G401 (cell line): ENCODE measurements at places on chromosomes 7 and 10. TPM values are rescaled to one million over a fixed set of nuclear protein-coding genes. Genes with fewer than 3 reads are reported as not detected.

UNCX gene
- 0.10 and 0.25 TPM in 2 replicates for total RNA-seq

- DNase-seq = no peak
Measured at GRCh38 chr7:68813551-68814080, 784.7 kb upstream of the AUTS2 start.

DNA sequence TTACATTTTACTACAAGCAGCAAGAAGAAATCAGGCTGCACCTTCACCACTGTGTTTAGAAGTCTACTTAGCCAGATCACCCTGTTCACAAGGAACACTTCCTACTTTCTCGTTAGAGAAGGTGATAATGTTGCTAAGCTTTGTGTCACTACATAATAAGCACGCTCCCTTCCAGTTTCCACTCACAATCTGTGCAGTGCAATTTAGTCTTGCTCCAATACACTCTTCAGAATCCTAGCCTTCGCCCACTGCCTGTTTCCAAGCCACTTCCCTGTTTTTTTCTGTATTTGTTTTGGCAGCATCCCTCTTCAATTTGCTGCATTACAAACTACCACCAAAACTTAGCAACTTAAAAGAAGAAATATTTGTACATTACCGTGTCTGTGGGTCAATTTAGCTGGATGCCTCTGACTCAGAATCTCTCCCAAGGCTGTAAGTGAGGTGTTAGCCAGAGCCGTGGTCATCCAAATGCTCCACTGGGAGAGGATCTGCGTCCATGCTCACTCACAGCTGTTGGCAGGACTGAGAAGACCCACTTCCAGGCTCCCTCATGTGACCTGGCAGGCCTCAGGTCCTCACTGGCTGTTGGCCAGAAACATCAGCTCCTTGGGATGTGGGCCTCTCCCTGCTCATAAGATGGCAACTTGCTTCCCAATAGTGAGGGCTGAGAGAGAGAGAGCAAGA, 110.4 kb downstream of the PON1 start:
- DNase-seq = no peak

- no peak for DNase-seq
Measured at GRCh38 chr10:121457729-121458128, 140.5 kb downstream of the FGFR2 start.

DNA sequence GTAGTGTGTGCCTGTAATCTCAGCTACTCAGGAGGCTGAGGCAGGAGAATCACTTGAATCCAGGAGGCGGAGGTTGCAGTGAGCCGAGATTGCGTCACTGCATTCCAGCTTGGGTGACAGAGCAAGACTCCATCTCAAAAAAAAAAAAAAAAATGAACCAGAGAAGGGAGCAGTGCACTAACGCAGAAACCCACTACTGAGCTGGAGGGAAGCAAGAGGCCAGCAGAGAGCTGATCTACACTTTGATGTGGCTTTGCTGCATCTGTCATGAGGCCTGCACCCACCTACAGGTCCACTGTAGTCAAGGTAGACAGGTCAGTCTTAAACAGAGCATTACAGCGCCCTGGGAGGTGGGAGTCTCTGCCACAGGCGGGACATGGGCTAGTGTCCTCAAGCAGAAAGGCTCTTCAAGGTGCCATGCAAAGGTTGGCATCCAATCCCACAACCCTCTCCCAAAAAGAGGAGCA, 30.0 kb downstream of the MAT1A start:
- no peak for DNase-seq

GDF2 gene
- total RNA-seq = not detected in 2 replicates

DNA sequence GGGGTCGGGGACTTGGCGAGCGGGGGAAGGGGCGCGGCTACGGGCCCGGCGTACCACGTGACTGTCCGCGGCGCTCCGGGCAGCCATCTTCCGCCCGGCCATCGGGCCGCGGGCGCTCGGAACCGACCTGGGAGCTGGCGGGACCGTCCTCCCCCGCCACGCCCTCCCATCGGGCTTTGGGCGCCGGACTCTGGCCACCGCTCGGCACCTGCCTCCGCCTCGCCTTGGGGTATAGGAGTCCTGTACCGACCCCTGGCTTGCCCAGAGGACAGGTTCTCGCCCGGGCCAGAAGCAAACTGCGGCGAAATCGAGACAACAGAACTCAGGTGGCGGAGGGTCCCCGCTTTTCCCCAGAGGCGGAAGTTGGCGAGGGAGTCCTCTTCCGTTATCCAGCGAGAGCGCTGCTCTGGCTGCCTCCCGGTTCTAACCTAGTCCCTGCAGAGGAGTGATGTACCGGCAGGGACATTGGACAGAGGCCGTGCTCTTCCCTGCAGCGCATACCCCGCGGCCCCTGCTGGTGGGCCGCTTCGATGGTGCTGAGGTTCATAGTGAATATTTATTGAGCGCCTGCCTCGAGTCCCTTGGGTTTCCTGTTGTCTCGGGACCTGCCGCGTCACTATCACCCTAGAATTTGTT, 1.2 kb upstream of the SGMS1 start:
- peak; percentile 77 for DNase-seq

EZH2 gene
- total RNA-seq = 33.4 and 37.5 TPM in 2 replicates

GRCh38 chr7:139648941-139649425, 125.5 kb downstream of the CLEC2L start:
- DNase-seq = no peak

- DNase-seq = peak; percentile 78
Measured at GRCh38 chr7:101077303-101078086, 7.8 kb upstream of the TRIM56 start.

DNA sequence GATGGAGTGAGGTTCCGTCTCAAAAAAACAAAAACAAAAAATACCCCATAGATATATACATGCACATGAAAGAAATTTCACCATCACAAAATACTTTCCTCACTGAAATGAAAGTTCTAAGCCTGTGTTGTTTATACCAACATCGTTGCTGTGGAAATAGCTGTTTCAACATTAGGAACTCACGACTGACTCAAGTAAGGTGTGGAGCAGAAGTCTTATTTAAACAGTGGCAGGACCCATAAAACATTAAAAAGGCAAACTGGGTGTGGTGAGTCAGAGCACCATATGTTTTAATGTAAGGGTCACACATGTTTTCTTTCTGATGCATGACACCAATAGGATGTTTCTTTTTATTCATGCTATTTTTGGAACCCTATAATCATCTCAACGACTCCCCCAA, 48.3 kb downstream of the BAIAP2L1 start:
- no peak for DNase-seq

GRCh38 chr10:133379152-133379800, at the start of gene PAOX:
TSS of gene PAOX (plus strand) at chr10:133379262. CDS start at chr10:133379317, 55 bp downstream.
- DNase-seq = peak; percentile 69

DNA sequence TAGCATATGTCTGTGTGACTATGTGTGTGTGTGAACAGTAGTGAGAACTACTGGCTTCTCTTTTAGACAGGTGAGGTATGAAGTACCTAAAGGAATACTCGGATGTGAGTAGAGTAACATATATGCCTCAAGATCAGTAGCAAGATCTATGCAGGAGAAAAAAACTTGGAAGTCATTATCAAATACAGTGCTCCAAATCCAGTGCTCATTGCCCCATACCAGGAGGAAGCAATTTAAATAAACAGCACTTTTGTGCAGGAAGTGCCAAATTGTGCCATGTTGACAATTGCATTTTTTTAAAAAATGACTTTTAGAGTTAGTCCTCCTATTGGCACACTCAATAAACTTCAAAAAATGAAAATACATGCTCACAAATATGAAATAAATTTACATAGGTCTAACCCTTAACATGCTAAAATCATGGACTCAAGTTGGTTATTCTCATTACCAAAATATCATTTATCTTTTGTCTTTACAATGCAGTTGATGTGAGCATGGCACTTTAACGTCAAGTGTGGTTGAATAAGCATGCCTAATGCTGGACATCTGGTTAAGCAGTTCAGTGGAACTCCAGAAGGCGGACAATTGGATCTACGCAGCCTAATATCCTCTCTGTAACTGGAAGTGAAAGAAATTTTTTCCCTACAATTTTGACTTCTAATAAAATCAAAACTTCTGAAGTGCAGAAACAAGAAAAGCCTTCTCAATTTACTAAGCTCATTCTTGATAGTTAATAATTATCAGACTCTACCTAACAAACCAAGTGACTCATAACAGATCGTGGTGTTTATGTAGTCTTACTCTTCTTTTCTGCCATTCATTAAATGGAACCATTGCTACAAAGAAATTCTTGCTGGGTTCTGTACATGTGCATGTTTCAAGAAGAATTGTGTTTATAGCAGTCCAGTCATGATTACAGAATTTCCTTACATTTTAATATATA, 195.2 kb downstream of the MDFIC start:
- DNase-seq = no peak

- no peak for DNase-seq
Measured at GRCh38 chr10:93420944-93421825, 60.9 kb downstream of the MYOF start.

- no peak for DNase-seq
Measured at GRCh38 chr7:32043688-32044087, 26.5 kb downstream of the PDE1C start.

- no peak for DNase-seq
Measured at GRCh38 chr10:103180491-103180890, 12.6 kb downstream of the NT5C2 start.

GRCh38 chr10:97243836-97244235, 48.6 kb downstream of the ARHGAP19 start:
- DNase-seq = no peak

DNA sequence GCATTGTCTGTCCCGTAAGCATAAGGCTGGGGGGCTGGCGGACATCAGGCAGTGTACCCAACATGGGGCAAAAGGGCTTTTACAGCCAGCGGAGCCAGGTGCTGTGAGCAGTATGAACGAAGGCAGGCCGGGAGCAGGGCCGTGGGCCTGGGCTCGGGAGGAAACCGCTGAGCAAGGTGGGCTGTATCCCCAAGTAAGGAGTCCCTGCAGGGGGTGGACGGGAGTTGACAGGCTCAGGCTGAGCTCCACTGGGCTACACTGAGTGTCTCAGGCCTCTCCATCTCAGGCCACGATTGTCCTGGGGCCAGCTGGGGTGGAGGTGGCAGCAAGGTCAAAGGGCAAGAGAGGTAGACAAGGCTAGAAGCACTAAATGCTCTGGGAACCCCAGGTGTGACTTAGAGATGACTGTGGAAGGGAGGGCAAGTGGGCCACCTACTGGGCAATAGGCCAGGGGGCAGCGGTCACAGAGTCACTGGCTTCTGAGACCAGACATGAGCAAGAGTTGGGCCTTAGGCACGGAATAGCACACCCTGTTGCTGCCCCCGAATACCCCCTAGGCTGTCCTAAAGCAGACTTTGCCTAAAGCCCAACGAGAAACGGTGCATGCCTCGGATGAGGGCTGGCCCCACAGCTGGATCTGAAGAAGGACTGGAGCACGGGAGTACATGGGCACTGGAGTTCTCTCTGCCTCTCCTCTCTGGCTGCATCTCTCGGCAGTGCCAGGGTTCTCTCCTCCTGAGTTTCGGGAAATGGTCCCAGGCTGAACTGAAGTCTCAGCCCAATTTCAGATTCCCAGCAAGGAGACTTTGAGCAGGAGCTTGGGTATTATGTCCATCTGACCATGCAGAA, 10.8 kb upstream of the RAMP3 start:
- no peak for DNase-seq

- no peak for DNase-seq
Measured at GRCh38 chr7:112215787-112216186, 9.3 kb downstream of the ZNF277 start.

- no peak for DNase-seq
Measured at GRCh38 chr10:51926337-51926736, 226.9 kb upstream of the CSTF2T start.

DNA sequence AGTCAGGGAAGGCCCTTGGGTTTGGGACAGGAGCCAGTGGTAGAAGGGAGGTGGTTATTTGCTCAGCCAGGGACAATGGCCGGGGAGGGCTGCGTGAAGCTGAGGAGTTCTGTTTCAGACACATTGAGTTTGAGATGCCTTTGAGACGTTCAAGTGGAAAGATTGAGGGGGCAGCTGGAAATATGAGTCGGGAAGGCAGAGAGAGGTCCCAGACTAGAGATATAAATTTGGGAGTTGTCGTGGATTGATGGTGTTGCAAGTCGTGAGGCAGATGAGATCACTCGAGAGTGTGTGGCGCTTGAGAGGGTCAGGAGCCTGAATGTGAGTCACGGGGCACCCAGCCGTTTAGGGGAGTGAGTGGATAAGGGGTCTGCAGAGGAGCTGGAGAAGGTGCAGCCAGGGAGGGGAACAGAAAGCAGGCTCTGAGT, 73.3 kb downstream of the ZMIZ1 start:
- no peak for DNase-seq

SH2B2 gene
- total RNA-seq = 31.6 and 43.6 TPM in 2 replicates

- DNase-seq = no peak
Measured at GRCh38 chr7:93579431-93579830, 4.9 kb upstream of the CALCR start.

SLC39A12 gene
- not detected in 2 replicates for total RNA-seq

DNA sequence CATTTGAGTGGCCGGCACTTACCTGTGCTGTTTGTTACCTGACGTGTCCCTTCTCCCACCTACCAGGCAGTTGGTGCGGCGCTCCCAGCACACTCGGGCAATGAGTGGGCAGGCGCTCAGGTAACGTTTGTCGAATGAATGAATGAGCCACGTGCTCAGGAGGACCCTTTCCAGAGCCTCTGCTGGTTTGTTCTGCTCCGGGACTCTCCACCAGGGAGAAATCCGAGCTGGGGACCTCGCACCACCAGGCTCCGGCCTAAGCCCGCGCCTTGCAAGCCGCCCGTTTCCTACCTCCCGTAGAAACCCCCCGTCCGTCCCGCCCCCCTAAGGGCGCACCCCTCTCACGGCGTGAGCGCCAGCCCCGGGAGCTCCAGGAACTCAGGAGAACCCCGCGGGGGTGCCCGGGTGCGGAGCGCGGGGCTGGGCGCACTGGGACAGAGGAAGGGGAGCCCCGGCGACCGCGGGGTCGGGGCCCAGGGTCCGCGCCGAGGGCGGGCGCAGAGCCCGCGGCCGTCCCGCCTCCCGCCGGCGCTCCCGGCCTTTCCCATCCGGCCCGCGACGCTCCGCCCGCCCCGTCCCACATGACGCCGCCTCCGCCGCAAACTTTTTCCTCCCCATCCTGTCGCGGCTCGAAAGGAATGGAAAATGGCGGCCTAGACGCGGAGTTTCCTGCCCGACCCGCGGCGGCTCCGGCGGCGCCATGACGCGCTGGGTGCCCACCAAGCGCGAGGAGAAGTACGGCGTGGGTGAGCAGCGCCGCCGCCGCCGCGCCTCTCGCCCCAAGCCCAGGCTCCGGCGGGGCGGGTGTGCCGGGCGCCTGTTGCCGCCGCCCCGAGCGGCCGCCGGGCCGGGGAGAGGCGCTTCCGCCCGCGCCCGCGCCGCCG, at the start of gene DOCK1:
Gene DOCK1 (plus strand): TSS at position 611 of the 884 bp plus-strand sequence. CDS start 90 bp downstream, at position 701.
- peak; percentile 10 for DNase-seq

GAD2 gene
- not detected in 2 replicates for total RNA-seq

- DNase-seq = no peak
Measured at GRCh38 chr10:12535656-12536055, 186.3 kb downstream of the CAMK1D start.

- no peak for DNase-seq
Measured at GRCh38 chr7:157760004-157760730, 423.4 kb downstream of the DNAJB6 start.

GRCh38 chr10:128812000-128812399, 655.0 kb upstream of the MGMT start:
- DNase-seq = no peak

GRCh38 chr10:126042354-126042753, 146.0 kb downstream of the FANK1 start:
- DNase-seq = no peak

DNA sequence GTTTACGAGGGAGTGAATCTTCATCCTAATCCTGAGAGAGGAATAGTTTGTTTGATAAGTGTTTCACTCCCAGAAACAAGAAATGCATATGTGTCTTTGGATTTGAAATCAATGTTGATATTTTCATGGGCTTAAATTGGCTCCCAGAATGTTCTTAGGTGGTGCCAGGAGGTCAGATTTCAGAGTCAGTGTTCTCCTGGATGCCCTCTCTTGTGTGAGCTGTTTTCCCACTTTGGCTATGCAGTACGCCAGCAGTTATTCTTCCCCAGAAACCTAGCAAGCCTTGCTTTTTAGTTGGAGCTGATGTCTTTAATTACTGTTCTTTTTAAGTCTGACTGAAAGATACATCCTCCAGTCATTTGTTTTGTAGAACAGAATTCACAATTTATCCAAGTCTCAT, 291.4 kb downstream of the DNAJB9 start:
- no peak for DNase-seq
